ENCODE measurements at places on chromosomes 2 and 18.

DNA sequence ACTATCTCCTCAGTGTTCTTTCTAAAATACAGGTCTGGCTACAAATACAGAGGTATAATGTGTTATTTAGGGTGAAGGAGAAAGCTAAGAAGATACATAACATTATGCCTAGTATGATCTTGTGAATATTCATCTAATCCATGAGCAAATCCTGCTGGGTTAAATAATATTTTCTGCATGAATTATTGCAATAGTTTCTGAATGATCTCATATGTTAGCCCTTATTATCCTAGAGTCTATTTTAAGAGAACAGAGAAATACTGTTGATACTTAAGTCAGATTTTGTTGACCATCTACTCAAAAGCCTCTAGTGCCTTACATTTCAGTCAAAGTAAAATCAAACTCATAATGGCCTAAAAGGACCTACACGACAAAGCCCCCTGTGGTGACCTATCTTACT lies 382.3 kb downstream of the FIGN start:
- DNase-seq: no peak

DNA sequence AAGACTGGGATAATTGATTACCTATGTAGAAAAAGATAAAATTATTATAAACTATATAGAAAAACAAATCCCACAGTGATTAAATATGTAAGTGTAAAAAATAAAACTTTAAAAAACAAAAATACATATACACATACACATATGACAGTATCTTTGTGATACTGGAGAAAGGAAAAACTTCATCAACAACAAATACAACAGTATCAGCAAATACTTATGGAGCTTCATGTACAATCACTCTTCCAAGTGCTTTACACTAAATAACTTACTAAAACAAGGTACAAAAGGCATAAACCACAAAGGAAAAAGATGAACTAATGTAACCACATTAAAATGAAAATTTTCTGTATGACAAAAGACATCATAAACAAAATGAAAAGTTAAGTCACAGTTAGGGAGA lies 24.1 kb upstream of the GFPT1 start:
- no peak for DNase-seq

GRCh38 chr2:200376513-200377354 lies 70.2 kb downstream of the SPATS2L start:
- DNase-seq: no peak

- no peak for DNase-seq
These were observed 22.2 kb downstream of the SKA1 start for GRCh38 chr18:50397023-50397422.

DNA sequence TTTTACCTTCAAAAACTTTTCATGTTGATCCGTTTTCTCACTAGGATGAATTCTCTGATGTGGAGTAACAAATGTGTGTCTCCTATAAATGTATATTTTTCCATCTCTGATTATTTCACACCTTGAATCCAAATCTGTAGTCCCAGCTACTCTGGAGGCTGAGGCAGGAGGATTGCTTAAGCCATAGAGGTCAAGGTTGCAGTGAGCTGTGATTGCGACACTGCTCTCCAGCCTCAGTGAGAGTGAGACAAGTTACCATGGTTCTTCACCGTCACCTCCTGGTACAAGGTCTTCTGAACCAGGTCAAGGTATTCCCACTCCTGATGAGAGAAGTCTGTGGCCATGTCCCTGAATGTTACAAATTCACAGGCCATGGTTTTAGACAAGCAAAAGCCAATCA lies 15.1 kb downstream of the GMCL1 start:
- no peak for DNase-seq

DNA sequence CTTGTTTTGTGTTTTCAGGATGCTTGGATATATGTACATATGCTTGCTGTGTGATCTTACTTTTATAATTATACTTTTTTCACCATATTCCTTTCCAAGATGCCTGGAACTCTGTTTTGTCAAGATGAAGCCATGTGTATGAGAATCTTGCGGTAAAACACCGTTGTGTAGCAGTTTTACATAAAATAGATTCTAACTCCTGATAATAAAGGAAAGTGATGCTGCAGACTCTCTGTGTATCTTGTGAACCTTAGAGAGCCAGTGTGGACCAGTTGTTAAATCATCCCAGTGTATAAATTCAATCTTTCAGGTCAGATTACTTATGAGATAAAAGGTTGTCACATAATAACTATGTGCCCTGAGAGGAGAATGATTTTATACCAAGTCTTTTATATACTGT lies 12.5 kb upstream of the ITGA4 start:
- no peak for DNase-seq

- DNase-seq: no peak
These were observed 113.1 kb downstream of the NFATC1 start for GRCh38 chr18:79508565-79509535.

DNA sequence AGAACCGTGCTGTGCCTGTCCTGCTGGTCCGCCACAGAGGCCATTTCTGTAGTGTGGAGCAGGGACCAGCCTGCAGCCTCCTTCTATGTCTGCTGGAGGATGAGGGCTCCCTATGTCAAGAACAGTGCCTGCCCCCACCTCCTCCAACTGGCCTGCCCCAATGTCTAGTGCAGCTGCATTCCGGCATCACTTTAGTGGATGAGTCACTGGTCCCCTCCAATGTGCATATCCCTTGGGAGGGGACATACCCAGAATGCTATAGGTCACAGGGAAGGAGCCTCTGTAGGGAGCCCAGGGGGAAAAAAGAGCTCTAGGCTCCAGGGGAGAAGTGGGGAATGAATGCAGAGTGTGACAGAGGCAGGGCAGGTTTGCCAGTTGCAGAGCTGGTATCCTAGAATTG lies 219.6 kb downstream of the CELF4 start:
- DNase-seq: no peak

DNA sequence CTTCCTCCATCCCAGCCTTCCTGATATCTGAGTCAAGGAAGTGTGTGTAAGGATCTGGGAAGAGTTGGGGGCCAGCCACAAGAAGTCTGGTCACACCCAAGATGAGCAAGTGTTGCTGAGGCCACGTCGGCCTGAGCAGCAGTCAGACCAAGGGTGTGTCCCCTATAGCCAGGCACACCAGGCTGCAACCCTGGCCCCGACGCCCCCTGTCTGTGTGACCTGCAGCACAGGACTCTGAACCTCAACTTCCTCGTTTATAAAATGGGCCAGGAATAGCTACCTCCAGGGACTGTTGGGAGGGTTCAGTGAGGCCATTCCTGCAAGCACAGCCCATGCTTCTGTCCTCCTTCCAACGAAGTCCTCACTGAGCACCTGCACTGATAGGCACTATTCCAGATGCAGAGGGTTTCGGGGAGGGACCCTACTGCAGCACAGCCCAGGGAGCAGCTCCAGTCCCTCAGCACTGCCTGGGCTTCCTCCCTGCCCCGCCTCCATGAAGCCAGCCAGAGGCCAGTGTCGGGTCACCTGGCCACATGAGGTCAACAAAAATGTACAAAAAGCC lies 13.3 kb downstream of the LIMS2 start:
- DNase-seq: no peak

GRCh38 chr2:68284896-68285295 lies 32.6 kb upstream of the PPP3R1 start:
- DNase-seq: no peak

- no peak for DNase-seq
These were observed 23.4 kb upstream of the PEX13 start for GRCh38 chr2:60994131-60994530.

DNA sequence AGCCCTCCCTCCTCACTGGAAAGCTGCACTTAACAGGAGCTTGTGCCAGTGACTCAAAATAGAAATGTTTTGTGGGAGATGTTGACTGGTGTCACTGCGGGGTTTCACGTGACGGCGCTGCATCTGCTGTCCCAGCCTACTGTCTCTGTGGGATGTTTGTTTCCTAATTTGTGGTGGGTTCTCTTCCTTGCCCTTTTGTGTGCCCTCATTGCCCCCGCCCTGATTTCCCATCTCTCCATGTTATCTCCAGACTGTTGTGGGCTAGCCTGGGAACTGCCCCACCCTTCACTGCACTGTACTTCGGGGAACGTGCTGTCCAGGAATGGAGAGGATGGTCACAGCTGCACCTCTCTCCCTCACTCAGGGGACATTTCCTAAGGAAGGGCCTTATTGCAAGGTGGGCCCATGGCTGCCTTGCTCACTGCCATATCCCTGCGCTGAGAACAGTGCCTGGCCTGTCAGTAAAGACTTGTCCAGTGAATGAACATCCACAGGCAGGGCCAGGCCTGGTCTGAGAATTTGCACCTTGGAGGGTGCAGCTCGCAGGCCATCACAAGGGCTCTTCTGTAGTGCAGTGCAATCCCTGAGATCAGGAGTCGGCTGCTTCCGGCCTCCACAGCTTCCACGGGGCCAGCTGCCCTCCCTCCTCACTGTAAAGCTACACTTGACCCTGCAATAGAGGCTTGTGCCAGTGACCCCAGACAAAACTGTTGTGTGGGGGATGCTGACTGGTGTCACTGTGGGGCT lies 18.1 kb downstream of the ZAP70 start:
- no peak for DNase-seq

DNA sequence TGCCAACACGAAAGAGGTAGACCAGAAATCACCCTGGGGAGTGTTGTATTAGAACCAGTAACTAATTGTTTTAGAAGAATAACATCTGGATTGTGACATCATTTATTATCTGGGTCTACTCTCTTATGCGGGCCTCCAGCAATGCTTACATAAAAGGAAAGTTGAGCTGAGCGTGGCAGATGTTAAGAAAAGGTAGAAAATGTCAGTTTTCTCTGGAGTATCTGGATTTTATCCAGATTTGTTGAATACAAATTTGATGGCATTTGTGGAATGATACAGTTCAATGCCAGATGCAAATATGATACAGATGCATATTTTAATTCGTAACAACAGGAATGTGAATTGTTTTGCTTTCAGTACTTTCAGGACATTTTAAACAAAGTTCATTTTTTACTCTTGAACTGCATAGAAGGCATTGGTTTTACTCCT lies 90.3 kb downstream of the PRPF40A start:
- no peak for DNase-seq

- DNase-seq: no peak
These were observed 27.9 kb upstream of the TYMS start for GRCh38 chr18:629269-630150.

GRCh38 chr2:10057231-10058107 lies 14.1 kb downstream of the KLF11 start:
- no peak for DNase-seq

DNA sequence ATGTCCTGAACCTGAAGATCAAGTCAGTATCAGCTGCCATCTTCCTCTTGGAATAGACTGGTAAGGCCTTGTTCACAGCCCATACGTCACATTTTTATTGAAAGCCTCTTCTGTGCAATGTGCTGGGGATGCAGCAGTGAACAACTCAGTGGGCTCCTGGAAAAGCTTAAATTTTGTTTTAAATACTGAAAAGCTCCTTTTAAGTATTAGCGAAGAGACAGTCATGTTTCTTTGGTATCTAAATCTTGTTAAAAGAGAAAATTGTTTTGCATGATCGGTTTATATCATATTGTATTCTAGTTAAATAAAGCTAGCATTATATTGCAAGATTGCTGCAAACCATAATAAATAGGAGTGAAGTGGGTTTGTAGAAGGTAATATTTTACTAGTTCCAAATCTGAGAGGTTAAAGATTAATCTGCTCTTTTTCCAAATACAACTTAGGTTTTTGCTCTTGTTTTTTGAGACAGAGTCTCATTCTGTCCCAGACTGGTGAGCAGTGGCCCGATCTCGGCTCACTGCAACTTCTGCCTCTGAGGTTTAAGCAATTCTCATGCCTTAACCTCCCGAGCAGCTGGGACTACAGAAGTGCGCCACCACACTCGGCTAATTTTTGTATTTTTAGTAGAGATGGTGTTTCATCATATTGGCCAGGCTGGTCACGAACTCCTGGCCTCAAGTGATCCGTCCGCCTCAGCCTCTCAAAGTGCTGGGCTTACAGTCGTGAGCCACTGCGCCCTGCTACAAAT lies 1.6 kb upstream of the RMDN2 start:
- no peak for DNase-seq

DNA sequence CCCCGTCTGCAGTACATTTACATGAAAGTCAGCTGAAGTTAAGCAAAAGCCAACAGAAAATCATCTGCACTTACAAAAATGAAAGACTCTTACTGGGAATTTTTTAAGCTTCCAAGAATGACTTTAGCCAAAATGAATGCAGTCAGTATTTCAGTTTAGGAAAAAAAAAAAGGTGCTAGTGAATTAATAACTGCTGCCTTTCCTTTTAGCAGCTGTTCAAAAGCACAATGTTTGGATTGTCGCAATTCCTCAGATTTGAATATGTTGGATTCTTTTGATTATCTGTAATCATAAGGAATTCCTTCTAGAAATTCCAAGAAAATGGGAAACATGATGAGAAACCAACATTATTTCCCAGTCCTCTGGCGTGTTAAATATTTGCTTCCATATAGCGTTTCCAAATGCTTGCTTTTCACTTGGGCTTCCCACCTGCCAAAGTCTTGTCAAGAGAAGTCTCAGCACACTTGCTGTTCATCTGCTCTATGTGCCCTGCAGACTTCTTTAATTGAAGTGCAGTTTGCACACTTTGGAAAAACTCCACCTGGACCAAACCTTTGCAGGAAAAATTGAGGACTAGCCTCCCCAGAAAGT lies 653.0 kb upstream of the SLC39A10 start:
- no peak for DNase-seq

DNA sequence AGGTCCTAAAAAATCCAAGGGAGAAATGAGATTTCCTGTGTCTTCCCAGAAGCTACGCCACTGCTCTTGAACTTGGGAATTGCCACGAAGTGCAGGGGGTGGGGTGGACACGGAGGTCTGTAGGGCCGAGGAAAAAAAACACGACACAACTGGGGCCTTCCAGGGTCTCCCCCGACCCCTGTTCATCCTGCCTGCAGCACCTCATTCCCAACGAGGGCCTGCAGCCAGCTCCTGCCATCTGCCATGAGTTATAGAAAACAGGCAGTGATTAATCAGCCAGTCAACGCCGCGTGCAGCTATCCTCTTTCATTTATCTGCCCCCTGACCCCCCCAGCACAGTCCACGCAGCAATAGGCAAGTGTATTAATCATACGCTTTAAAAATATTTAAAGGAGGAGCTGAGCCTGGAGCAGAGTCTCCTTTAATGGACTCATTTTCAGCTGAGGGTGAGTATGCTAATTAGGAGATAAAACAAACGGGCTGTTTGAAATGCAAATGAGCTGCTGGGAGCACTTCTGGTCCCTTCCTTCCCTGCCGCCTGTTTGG lies 209.9 kb downstream of the TFCP2L1 start:
- no peak for DNase-seq

DNA sequence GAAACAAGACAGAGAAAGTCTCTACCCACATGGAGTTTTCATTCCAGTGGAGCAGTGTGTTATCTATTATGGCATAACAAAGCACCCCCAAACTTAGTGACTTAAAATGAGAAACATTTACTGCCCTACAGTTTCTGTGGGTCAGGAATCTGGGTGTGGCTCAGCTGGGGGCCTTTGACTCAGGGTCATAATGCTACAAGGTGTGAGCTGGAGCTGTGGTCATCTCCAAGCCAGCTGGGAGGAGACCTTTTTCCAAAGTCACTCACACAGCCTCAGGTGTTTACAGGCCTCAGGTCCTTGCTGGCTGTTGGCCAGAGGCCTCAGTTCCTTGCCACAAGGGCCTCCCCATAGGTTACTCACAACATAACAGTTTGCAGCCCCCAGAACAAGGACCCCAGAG lies 169.2 kb downstream of the ETAA1 start:
- DNase-seq: no peak

- no peak for DNase-seq
These were observed 208.7 kb upstream of the RASGRP3 start for GRCh38 chr2:33267756-33268155.

- no peak for DNase-seq
These were observed 105.4 kb downstream of the SOS1 start for GRCh38 chr2:39015424-39015823.

- DNase-seq: no peak
These were observed 42.1 kb downstream of the SAP130 start for GRCh38 chr2:127985735-127986134.

- DNase-seq: no peak
These were observed 14.6 kb upstream of the NT5DC4 start for GRCh38 chr2:112706170-112706664.

GRCh38 chr2:160836755-160837154 lies 323.5 kb upstream of the TANK start:
- DNase-seq: no peak
